Nucleus accumbens (tissue), 56 donors: ENCODE measurements at places on chromosomes 2 and 18.

- DNase-seq = no peak
Measured at GRCh38 chr2:201699416-201699815, 972 bp upstream of the MPP4 start.

DNA sequence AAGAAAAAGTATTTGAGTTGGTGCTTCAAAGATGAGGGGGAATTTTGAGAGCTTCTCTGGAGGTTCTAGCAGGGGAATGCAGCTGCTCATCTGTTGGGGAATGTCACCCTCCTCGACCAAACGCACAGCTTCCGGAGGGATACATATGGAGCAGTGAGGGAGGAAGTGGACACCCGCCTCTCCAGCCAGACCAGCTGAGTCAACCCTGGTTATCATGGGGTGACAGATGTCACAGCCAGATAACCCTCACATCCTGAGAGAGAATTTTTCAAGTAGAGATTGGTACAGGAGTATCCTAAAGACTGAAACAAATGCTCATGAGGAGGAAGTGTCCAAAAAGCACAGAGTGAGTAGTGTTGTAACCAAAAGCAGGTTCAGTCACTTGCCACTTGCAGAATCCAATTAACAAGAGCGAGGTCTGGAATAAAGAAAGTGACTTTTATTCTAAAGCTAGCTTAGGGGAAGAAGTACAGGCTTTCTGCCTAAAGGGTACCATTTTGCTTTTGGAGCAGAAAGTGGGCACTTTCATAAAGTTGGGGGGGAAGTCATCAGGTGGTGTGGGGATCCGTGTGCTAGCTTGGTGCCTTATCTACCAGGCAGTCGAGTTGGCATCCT lies 395.2 kb downstream of the RAD51AP2 start:
- no peak for DNase-seq

- no peak for DNase-seq
Measured at GRCh38 chr2:26840937-26841610, 6.9 kb upstream of the DPYSL5 start.

GRCh38 chr18:12236141-12236540 lies 18.0 kb upstream of the CIDEA start:
- DNase-seq = no peak

GRCh38 chr2:24024018-24024417 lies 14.1 kb downstream of the MFSD2B start:
- DNase-seq = no peak

GRCh38 chr2:124264551-124265091 lies 239.5 kb downstream of the CNTNAP5 start:
- DNase-seq = no peak

DNA sequence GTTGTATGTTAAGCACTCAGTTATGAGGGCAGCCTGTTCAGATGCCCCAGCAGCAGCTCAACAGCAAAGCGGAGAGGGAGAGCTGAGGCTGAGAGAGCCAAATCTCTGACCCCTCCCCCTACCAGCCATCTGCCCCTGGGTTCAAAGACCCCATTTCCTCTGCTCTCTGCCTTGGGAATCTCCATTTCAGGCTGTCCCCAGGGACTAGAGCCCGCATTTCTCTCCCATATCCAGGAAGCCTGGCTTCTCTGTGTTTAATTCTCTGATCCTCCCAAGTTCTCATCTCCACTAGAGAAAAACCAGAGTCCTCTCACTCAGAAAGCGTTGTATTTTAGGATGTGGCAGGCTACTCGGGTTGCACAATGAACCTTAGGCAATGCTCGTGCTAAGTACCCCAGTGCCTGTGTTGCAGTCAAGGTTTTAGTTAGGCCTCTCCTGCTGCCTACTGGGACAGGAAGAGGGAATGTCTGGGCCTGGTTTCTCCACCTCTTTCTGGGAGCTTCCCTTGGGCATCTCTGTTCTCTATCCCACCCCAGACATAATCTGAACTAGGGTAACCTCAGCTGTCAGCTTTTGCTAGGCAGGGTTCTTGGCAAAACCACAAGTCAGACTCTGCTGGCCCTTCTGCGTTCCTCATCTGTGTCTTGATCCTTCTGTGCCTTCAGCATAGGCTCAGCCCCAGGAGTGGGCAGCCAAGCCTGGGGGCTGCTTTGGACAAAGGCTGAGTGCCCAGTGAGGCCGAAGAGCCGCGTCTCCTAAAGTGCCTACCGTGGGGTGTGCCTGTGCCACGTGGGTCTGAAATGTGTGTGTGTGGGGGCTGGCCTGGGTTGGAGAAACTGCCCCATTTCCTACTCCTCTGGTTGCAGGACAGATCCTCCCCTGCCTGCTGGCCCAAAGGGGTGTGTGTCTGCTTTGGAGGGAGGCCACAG lies 96.8 kb downstream of the STPG4 start:
- no peak for DNase-seq

DNA sequence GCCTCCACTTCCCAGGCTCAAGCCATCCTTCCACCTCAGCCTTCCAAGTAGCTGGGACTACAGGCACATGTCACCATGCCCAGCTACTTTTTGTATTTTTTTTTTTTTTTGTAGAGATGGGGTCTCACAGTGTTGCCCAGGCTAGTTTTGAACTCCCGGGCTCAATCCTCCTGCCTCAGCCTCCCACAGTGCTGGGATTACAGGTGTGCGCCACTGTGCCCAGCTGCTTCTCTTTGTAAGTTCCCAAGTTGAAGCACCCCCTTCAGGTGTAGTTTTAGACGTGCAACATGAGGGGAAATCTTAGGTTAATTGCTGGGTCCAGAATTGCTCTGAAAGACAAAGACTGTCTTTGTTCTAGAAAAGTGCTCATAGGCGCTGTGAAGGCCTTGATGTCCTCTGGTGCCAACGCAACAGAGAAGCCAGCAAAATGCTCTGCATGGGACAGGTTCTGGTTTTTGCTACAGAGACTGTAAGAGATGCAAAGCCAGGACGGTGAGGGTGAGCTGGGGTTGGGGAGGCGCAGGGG lies 46.6 kb downstream of the RRM2 start:
- no peak for DNase-seq

- no peak for DNase-seq
Measured at GRCh38 chr2:18611184-18611583, 21.8 kb upstream of the NT5C1B start.

DNA sequence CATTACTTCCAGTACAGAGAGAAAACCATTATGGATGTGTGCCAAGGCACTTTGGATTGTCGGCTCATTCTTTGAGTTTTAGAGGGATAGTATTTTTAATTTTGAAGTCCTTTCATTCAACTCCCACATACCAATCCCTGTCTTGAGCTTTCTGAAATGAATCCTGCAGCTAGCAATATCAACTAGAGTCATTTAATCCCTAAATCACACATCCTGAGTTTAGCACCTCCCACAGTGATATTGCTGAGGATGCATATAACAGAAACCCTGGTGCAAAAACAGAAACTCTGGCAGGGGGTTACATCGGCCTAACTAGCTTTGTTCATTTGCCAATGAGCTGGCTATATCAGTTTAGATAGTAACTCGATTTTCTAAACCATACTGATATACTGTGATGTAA lies 427.3 kb downstream of the LRP1B start:
- no peak for DNase-seq

DNA sequence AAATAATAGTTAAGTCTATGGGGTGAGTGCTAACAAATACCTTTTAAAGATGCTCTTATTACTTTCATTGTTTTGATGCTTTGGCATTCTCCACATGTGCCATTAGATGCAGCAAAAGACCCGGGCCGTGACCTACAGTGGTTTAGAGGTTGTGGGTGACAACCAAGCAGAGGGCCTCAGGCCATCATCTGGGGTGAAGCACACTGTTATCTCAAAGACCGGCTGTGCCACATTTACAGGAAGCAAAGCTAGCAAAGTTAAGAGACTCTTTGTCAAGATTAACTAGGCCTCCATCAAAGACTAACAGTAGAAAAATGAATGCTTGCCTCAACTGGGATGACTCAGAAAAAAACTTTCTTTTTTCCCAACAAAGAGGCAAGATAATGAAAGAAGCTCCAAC lies 695.3 kb downstream of the SATB2 start:
- no peak for DNase-seq

DNA sequence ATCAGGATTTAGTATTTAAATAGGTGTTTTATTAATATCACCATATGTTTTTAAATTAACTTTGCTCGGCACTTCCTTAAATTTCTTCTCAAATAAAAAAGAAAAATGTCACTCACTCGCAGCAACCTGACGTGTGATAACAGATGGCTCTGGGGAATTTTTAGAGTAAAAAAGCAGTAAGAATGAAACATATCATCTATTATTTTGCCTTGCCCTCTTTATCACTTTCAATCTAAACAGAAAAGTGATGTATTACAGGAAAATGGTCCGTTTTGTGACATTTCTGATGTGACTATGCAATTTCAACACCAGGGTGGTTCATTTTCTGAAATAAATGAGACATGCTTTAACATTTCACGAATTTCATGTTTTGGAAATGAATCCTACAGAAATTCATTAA lies 1368.0 kb upstream of the LRRTM1 start:
- DNase-seq = no peak

GRCh38 chr2:42923580-42924417 lies 131.4 kb upstream of the HAAO start:
- DNase-seq = no peak

DNA sequence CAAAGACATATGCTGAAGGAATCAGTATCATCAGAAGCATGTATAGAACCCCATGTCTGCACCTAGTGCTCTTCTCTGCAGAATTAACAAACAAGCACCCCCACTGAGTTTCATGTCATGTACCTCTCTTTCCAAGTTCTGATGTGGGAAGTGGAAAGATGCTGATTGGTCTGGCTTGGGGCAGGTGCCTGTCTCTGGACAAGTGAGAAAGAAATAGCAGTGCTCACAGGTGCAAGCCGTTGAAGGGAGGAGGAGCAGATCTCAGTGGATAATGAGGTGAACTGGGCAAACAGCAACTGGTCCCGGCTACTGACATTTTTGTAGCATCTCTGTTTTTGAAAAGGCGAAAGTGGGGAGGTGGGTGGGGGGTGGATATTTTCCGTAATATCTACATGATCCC lies 17.5 kb upstream of the ACVR1 start:
- no peak for DNase-seq

GRCh38 chr2:171540437-171540836 lies 18.2 kb downstream of the CYBRD1 start:
- DNase-seq = no peak

DNA sequence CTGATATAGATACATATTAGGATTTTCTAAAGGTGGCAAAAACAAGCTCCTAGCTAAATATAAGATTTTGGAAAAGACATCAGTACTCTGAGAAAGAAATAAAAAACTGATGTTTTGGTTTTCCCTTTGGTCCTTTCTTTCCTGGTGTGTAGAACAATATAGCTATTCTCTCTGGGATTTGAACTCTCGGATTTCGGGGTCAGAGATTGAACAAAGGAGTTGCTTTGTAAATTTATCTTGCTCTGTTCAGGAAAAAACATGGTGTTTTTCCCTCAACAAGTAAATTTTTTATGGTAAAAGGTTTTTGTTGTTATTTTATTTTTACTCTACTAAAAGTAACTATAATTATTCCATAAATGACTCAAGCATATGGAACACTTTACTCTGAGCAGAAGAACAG lies 889.3 kb downstream of the ERBB4 start:
- no peak for DNase-seq

- no peak for DNase-seq
Measured at GRCh38 chr18:60277855-60278480, 94.6 kb downstream of the MC4R start.

DNA sequence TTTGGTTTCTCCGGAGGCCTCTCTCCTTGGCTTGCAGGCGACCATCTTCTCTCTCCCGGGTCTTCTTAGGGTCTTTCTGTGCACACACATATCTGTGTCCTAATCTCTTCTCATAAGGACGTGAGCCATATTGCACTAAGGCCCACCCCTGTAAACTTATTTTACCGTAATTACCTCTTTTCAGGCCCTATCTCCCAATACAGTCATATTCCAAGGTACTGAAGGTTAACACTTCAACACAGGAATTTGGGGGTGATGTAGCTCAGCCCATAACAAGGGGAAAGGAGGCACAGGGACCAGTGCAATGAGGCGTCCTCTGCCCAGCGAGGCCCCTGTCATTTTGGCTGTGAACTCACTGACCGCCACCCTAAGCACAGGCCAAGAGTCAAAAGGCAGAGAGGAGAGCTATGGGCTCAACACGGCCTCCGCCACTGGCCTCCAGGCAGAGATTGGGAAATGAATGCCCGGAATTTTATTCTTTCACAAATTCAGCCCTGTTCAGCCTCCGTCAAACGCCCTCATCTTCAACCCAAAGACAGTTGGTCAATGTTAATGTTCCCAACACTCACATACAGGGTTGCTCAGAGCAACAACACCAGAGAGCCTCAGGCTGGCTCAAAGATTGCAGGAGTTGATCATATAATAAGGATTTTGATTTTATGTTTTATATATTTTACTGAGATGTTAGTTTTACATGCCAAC lies 15.9 kb upstream of the NMUR1 start:
- no peak for DNase-seq

GRCh38 chr2:100639588-100640390 lies 77.0 kb downstream of the PDCL3 start:
- DNase-seq = no peak

GRCh38 chr2:239188536-239188935 lies 212.3 kb downstream of the HDAC4 start:
- DNase-seq = no peak

- DNase-seq = no peak
Measured at GRCh38 chr2:156427074-156427473, 9.1 kb upstream of the GPD2 start.

GRCh38 chr2:105868060-105868459 lies 123.3 kb downstream of the NCK2 start:
- no peak for DNase-seq

- DNase-seq = no peak
Measured at GRCh38 chr2:60557486-60557864, 4.0 kb upstream of the BCL11A start.
